ENCODE measurements at places on chromosomes 2 and 18.

DNA sequence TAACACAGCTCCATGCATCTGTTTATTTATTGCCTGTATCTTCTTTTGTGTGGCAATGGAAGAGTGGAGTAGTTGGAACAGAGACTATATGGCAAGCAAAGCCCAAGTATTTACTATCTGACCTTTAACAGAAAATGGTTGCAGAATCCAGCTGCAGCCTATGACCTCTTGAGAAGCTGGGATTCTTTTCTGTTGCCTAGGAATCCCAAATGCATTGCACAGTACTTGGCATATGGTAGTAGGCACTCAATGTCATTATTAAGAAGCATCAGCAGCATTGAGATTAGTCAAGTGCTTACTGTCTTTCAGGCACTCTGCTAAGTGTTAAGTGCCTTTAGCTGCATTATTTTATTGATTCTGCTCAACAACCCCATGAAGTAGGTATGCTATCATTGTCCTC lies 331.6 kb downstream of the CCDC85A start:
- DNase-seq = no peak

GRCh38 chr2:121505986-121506586 lies 24.6 kb upstream of the RNU4ATAC start:
- no peak for DNase-seq

DNA sequence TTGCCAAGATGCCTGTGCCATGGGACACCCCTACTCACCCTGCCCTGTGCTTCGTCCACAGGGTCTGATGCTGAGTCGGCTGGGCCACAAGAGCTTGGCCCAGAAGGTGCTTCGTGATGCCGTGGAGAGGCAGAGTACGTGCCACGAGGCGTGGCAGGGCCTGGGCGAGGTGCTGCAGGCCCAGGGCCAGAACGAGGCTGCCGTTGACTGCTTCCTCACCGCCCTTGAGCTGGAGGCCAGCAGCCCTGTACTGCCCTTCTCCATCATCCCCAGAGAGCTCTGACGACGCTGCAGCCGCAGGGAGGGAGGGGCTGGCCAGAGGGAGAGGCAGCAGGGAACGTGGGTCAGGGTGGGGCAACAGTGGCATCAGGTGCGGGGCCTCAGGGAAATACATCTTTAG lies 81.5 kb downstream of the STPG4 start:
- DNase-seq = no peak

GRCh38 chr2:82811946-82812345 lies 1647.1 kb downstream of the SUCLG1 start:
- no peak for DNase-seq

DNA sequence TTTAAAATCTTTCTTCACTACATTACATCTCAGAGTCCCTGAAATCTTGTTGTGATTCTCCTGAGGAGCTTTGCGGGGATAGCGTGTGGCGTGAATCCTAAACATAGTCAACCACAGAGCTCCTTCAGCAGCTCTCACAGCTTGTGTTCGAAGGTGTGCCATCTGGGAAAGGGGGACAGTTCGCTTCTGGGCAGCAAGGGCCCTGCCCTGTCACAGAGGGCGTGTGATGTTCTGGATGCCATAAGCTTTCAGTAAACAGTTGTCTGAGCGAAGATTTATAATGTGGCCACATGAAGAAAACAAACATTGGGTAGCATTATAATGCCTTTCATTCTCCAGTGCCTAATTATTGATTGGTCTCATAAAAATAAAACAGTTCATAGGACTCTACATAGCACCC lies 172.5 kb downstream of the MYO1B start:
- no peak for DNase-seq

DNA sequence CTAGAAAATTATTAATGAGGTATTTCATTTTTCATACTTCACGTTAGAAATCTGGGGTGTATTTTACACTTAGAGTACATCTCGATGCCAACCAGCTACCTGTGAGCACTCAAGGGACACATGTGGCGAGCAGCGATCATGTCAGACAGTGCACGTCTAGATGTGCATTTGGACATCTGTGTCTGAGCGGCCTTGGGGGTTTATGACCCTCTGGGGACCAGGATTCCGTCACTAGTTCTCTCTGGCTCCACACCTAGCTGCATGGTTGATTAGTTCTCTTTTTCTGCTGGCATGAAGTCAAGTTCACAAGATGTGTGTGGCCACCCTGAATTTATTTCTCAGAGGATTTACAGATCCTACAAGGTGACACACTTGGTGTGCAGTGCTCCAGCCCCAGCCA lies 192.2 kb downstream of the TSN start:
- DNase-seq = no peak

- DNase-seq = no peak
Observed at GRCh38 chr2:11713815-11714214, 32.6 kb upstream of the LPIN1 start.

DNA sequence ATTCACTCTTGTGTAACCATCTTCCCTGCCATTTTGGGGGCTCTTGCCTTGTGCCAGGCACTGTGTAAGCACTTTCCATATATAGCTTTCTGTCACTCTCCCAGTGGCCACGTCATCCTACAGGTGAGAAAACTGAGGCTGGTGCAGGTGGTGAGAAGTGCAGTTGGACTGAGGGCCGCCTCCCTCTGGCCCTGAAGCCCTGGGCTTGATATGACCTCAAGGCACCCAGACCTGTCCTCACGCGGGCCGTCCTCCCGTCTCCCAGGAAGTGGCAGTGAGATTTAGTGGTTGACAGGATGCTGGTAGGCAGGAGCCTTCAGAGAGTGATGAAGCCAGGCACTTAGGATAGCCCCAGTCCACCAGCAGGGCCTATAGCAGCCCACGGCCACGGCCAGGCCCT lies 30.5 kb downstream of the MAL start:
- DNase-seq = no peak

- DNase-seq = peak; percentile 30
Observed at GRCh38 chr2:234446404-234447076, 50.3 kb downstream of the ARL4C start.

GRCh38 chr2:217471319-217471718 lies 531.5 kb downstream of the TNS1 start:
- DNase-seq = no peak

DNA sequence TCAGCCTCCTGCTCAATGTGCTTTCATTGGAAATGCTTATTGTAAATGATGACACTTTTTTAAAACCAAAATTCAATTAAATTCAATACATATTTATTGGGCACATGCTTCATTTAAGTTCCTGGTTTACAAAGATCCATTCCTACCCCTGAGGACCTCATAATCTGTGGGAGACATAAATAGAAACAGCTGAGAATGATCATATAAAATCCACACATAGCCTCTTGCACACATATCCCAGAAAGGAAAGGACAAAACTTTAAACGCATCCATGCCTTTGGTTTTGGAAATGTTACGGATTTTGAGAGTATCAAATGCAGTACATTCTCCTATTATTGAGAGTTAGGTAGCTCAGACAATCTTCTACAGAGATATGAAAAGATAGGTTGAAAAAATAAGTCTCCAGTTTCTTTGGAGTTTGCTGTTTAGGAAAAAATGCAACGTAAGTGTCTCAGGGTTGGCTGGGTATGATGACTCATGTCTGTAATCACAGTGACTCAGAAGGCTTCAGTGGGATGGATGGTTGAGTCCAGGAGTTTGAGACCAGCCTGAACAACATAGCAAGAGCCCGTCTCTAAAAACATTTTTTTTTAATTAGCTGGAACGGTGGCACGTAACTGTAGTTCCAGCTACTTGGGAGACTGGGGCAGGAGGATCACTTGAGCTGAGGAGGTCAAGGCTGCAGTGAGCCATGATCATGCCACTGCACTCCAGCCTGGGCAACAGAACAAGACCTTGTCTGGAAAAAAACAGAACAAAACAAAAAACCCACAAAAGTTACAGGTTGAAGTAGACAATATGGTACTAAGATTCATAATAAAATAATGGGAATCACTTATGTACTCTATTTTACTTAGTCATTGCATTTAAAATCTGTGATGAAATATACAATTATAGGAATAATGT lies 3.9 kb upstream of the PRELID3A start:
- no peak for DNase-seq

GRCh38 chr2:181354626-181355025 lies 102.6 kb upstream of the ITGA4 start:
- no peak for DNase-seq

DNA sequence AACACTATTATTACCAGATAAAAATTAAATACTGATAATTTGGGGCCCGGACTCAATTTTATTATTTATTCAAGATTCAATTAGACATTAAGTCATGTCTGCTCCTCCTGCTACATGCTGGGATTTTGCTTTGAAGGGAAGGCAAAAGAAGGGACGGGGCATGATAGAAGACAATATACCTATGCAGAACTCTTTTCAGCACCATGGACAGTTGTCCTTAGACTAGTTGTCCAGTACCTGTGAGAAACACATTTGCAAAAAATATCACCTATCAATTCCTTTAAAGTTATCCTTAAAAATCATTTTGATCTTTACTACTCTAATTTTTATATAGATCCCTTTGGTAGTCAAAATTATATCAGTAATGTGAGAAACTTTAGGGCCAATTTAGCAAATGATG lies 100.2 kb upstream of the SULT1C3 start:
- DNase-seq = no peak

DNA sequence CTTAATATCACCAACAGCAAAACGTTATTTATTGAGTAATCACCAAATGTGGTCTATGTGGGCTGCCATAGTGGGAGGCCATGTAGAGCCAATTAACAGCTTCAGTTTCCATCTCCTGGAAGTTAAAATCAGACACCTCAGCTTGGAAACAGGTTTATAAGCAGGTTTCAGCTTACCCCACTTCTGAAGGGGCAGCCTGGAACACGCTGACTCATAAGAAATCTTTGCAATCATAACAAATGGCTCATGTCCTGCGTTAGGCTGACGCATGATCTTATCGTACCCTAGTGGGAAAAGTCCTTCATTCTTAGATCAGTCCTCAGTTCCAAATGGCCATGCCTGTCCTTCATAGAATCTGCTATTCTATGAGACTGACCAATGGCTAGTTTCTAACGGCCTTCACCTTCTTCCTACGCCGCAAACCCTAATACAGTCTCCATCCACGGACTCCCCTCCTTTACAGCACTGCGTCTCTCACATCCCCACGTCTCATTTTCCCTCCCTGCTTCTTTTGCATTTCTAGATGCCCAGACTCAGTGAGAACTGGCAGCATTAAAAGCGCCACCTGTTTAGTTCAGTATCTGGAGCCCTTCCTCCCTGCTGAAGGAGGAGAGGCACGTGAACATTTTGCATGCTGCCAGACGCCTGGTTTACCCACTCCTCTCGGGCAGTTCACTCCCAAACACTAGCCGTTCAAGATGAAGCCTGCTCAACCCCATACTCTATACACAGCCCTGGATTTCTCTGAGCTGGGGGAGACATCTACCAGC lies 24.2 kb upstream of the BZW1 start:
- DNase-seq = no peak

GRCh38 chr2:71465961-71466300 lies 12.6 kb downstream of the DYSF start:
- no peak for DNase-seq

DNA sequence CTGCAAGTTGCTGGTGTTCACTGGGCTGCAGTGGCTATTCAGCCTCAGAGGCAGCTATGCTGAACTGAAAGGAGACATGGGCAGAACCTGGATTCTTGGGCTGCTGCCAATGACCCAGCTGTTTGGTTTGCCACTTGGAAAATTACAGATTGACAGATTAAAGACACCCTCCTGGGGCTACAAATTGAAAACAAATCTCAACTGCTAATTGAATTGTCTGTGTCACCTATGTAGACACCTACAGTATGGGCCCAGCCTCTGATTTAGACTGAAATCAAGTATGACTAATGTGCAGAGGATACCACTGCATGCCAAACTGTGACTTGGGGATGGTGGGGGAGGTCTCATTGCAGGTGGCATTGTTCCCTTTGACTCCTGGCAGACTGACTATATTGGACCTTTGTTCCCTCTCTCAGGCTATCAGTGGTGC lies 42.8 kb downstream of the ITSN2 start:
- DNase-seq = no peak

DNA sequence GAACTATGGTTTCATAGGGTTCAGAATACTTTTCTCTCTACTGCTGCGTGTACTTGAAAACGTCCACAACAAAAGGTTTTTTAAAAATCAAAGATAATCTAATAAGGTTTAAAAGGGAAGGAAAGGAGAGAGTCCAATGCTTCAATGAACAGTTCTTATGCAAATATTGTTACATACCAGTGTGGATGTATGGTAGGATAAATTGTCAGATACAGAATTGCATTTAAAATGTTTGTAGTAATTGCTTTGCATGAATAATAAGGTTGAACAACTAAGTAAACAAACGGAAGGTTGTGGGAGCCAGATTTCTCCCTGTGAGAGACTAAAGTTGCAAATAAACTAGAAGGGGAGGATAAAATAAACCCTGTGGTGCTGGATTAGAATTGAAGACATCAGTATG lies 53.8 kb upstream of the RBBP8 start:
- no peak for DNase-seq

- DNase-seq = no peak
Observed at GRCh38 chr2:130966775-130967490, 126.3 kb downstream of the FAM168B start.

DNA sequence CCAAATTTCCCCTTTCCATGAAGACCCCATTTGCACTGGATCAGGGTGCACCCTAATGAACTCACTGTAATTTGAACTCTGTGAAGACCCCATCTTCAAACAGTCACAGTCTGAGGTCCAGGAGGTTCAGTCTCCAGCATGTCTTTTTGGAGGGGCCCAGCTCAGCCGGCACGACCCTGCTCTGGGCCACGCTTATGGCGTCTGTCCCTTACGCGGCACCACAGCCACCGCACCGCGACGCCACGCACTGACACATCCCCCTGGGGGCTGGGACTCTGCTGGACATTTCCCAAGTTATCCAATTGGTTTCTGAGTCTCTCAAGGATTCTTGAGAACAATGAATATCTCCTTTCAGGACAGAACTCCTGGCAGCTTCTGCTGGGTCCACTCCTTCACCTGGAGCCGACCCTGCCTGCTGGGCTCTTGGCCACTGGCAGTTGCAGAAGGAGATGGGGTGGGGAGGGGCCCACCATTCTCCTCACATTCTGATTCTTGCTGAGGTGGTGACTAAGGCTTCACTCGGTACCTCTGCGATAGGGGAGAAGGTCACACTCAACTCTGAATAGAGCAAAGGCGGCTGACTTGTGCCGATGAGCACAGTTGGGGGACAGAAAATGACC lies 124.0 kb downstream of the RTP5 start:
- no peak for DNase-seq

DNA sequence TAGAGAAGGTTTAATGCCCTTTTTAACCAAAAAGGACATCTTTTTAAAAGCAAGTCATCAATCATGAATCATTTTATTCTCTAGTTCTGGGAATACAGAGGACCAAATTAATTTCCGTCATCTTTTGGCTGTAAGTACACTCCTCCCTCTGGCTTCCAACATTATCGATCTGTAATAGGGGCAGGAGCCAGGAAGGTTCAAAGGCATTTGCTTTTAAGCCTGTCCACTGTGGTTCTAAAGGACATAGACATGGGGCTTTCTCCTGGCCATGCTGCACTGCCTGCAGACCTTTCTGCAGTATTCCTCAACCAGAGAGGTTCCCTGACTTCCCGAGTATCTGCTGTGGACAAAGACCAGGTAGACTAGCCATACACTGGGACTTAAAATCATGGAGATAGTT lies 170.5 kb downstream of the MYO5B start:
- DNase-seq = no peak

- no peak for DNase-seq
Observed at GRCh38 chr2:109454765-109455394, 158.9 kb downstream of the SEPTIN10 start.

- DNase-seq = no peak
Observed at GRCh38 chr18:22710673-22711191, 222.4 kb upstream of the RBBP8 start.

GRCh38 chr2:198146346-198146940 lies 342.1 kb downstream of the PLCL1 start:
- no peak for DNase-seq
